ENCODE measurements at places on chromosomes 2 and 18.

- no peak for DNase-seq
These were observed 1368.4 kb upstream of the LRRTM1 start for GRCh38 chr2:81672923-81673322.

GRCh38 chr18:47887227-47887626 lies 43.2 kb downstream of the SMAD2 start:
- DNase-seq: no peak

DNA sequence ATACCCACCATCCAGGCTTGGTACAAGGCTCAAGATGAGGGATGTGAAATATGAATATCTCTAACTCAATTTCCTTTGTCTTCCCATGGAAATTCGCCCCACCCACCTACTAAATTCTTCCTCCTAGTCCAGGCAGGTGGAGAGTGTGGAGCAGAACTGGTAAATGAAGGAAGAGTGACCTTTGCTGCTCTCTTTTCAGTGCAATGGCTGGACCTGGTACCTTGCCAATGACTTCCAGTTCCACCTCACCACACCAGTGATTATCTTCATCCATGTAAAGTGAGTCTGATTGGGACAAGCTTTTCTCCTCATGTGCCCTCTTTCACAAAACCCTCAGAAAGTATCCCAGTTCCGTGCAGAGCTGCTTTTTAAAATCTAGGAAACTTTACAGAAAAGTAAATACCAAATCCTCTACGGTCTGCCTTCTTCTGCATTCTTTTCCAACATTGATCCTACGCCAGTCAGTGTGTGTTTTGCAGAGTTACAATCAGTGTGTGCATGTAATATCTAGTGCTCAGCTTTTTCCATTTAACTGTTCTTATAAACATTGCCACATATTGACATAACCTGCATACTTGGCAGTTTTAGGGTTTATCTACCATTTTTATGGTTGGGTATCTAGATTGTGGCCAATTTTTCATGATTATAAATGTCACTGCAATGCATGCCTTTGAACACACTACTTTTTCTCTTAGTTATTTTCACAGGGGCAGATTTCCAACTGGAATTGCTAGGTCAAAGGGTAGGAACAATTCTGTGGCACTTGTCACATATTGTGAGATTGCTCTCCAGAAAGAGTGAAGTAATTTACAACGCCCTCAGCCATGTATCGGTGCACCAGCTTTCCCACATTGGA lies 86.5 kb upstream of the SEC11C start:
- DNase-seq: no peak

GRCh38 chr2:169476459-169476858 lies 2.8 kb upstream of the BBS5 start:
- no peak for DNase-seq

DNA sequence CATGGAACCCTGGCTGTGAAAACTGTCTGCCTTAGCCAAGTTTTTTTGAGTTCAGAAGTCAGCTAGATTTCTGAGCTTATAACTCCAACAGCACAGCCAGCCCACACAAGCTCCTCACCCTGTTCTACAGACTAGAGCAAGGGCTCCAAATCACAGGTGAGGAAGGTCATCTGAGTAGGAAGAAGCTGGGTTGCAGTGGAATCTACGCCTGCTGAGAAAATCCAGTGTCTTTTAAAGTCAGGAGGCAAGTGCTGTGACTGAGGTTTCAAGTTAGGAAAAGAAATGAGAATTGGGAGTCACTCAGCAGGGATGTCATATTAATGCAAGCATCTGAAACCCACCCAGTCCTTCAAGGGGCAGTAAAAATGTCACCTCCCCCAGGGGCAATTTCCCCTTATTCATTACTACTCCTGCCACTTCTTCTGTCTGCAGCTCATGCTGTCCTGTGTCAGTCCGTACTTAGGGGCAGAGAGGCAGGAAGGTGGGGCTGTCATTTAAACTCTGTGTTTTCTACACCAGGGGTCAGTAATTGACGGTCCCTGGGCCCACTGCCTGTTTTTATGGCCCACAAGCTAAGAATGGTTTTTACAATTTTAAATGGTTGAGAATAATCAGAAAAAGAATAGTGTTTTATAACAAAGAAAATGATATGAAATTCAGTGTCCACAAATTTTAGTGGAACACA lies 551.1 kb downstream of the BCL11A start:
- no peak for DNase-seq

Data from activated CD8-positive, alpha-beta memory T cell treated with anti-CD3 and anti-CD28 coated beads for 4 hours (primary cell).